ENCODE measurements at places on chromosomes 13 and 19.

- no peak for DNase-seq
Measured at GRCh38 chr19:289651-290371, 1.4 kb downstream of the PLPP2 start.

GRCh38 chr13:38418286-38418685, 68.6 kb downstream of the UFM1 start:
- DNase-seq: no peak

DNA sequence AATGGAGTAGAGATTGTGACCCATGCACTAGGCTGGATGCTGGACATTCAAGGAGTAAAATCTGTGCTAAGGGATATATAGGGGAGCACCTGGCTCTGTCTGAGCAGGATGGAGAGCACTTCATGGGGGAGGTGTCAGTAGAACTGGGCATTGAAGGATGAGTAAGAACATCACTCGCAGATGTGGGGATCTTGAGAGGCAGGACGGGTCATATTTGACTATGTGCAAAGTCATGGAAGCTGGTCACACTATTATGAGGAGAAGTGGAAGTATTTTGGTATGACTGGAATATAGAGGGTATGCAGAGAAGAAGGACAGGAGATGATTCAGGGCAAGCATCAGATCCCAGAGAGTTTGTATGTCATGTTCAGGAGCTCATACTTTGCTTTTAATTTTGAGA, 62.9 kb upstream of the PCDH8 start:
- no peak for DNase-seq

DNA sequence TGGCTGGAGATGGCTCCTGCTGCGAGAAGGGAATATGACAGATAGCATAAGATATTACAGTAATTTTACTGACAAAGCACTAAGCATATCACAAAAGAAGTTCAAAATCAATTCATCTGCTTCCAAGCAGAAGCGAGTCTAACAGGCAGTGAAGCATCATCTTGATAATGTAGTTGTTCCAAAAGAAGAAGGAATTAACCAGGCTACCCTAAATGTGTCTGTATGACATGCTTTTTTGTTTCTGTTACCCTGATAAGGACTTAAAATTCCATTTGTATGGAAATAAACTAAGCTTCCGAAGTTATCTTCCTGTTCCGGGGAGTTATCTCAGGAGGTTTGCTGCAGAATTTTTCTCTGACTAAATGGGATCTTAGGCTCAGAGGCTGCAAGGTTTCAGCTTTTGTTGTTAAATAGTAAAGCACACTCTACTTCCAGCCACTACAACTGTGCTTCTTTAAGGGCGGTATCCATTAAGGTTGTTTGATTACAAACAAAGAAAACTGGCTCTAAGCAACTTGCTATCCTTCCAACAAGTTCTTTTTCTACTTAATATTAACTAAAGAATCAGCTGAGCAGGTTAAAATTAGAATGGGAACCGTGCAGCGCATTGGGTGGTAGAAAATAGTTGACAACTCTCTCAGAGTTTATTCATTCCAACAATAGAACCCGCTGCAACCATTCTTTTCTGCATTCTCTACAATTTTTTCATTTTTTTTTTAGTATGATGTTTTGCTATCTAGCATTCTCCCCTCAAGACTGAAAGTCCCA, 607.3 kb downstream of the UQCRFS1 start:
- no peak for DNase-seq

DNA sequence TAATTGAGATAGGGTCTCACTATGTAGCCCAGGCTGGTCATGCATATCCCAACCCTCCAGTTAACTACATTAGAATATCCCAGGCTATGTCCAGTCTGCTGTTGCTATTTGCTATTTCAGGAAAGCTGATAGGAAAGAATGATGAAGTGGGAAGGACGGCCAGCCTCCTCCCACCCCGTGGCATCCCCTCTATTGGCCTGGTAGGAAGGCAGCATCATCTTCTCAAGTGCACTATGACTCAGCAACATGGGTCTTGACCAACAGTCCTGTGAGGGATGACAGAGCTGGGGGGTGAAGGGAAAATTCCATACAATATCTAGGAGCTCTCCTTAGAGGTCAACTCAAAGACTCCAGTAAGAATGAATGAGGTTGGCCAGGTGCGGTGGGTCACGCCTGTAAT, 48.0 kb upstream of the ABCC4 start:
- DNase-seq: no peak

GRCh38 chr19:30228113-30228834, 143.9 kb upstream of the ZNF536 start:
- no peak for DNase-seq

DNA sequence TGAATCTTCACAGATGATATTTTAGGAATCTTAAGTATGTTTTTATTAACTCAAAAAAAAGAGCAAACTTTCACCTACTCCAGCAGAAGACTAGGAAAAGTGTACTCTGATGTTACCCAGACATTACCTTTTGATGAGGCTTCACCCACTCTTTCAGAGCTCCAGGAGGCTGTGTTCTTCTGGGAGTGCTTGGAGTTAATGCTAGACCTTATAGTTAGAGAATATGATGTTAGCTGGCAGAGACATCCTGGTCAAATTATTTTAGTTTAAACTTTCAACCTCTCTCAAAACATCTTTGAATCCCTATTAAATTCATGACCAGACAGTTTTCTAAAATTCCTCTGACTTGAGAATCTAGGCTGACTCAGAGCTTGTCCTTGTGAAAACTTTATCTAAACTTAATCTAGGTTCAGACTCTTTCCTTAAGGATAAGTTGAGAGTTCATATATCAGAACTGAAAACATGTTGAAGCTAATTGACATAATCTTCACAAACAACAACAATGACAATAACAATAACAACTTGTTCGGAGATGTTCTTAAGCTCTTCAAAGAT, 82.8 kb downstream of the ITGBL1 start:
- DNase-seq: no peak
